ENCODE measurements at places on chromosomes 12 and 14.

- DNase-seq, result no peak
Observed at GRCh38 chr12:116414891-116415290, 137.4 kb upstream of the MED13L start.

GRCh38 chr12:77099799-77100198 is 34.4 kb upstream of the E2F7 start:
- DNase-seq, result no peak

DNA sequence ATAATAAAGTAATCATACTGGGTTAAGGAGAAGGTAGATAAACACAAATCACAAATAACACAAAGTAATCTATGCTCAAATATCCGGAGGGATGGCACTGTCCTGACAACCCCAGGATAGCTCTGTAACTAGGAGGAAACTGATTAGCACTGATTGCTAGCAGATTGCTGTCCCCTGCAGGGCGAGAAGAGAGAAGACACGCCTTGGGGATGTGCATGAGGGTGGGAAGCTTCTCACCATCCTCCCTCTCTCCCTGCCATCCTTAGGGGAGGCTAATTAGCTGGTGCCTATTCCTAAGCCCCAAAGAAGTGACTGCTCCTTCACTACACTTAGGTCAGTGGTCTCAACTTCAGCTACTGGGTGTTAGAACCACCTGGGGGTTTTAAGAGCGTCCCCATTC is 27.0 kb upstream of the TMEM260 start:
- no peak for DNase-seq

GRCh38 chr12:112218150-112218549 is 92.8 kb downstream of the TRAFD1 start:
- DNase-seq, result no peak

GRCh38 chr14:94213021-94213420 is 38.9 kb downstream of the PPP4R4 start:
- DNase-seq, result peak; percentile 31

DNA sequence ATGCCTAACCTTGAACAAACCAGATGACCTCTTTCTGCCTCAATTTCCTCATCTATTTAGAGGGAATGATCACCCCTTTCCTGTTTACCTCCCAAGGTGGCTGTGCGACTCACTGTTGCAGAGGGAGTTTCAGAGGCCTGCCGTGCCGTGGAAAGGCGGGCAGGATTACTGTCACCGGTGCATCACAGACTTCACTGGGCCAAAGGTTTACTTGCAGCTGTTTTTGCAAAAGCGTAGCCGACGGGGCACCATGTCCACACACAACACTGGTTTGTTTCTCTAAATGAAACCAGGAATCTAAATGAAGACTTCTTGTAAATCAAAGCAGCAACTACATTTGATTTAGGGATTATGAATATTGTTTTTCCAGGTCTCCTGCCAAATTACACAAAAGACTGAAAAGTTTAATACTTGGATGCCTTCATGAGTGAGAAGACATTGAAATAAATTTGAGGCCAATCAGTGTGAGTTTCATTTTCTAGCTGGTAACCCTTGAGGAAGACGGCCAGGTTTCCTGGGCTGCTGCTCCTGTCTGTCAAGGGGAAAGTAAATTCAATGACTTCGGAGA is 696.1 kb upstream of the TMEM132C start:
- no peak for DNase-seq

DNA sequence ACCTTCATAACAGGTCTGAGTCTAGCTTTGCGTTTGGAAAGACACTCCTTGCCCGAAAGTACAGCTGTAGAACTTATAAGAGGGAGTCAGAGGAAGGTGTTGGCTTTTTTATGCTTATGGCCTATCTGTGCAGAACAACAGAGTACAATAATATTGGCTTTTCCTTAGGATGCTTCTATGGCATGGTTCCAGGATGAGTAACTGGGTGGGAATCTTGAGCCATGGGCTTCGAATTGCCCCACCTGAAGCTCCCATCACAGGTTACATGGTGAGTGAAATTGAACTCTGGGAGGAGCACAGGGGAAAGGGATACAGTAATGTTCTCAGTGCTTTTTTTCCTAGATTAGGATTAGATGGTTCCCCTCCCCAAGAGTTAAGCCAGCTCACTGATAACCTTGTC is 13.0 kb downstream of the PARP2 start:
- no peak for DNase-seq

GRCh38 chr12:88580051-88580871 is at the start of gene KITLG:
TSS of gene KITLG (minus strand) at chr12:88580471. CDS start at chr12:88580278, 193 bp downstream.
- peak; percentile 89 for DNase-seq

GRCh38 chr12:33432992-33433391 is 6.6 kb downstream of the SYT10 start:
- DNase-seq, result no peak

DNA sequence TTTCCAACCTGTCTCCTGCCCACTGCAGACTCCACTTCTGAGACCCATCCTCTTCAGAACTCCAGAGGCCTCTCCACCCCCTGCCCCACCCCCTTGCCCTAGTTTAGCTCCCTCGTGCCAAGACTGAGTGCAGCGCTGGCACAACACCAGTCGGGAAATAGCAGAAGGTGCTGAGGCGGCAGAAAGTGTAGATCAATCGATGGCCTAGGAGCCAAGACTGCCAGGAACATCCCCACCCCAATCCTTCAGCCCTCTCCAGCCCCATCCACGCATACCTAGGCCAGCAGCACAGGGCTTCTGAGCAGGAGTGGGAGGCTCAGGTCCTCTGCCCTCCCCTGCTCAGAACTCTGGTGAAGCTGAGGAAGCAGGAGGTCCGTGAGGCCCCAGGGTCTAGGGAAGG is 1.1 kb downstream of the CPNE6 start:
- no peak for DNase-seq

- DNase-seq, result no peak
Observed at GRCh38 chr12:5758347-5758746, 186.7 kb downstream of the ANO2 start.

GRCh38 chr12:115450017-115450416 is 766.0 kb upstream of the TBX3 start:
- no peak for DNase-seq

DNA sequence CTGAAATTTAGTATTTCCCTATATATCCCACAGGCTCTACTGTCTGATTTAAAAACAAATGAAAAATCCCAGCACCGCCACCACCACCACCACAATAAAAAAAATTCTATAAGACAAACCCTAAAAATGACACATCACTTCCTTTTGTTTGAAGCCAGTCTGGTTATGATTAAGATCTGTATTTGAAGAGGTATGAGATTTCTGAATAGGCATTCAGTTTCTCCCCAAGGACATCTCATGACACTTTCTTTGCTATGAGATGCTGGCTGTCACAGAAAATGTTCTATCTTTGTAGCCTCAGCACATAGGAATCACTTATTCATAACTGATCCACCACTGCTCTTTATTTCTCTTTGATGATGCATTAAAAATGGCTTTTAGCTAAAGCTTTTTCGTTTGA is 1071.0 kb downstream of the SLC6A15 start:
- DNase-seq, result peak; percentile 5

DNA sequence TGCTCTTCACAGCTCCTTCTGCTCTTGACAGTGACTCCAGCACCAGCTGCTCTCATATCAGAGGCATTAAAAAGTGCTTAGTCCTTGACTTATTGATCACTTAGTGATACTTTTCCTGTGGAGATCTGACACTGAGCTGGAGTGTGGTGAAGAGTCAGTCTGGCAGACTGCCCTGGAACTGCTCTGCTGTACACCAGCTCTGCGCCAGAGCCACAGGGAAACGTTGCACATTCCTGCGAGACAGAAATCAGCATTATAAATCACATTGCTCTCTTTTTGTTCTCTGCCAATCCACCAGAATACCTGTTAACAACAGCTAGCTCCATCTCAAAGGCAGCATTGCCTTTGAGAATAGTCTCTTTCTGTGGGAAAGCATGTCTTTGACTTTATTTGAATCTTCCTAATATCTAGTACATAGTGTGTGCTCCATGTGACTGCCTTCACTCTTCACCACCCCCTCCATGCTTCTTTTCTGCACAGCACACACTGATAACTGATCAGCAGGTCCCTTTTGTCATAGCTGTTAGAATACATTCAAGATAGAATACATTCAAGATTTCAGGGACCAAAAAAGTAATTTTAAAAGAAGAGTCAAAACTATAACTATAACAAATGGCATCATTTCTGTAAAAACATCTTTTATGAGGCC is 48.2 kb upstream of the VSX2 start:
- no peak for DNase-seq

DNA sequence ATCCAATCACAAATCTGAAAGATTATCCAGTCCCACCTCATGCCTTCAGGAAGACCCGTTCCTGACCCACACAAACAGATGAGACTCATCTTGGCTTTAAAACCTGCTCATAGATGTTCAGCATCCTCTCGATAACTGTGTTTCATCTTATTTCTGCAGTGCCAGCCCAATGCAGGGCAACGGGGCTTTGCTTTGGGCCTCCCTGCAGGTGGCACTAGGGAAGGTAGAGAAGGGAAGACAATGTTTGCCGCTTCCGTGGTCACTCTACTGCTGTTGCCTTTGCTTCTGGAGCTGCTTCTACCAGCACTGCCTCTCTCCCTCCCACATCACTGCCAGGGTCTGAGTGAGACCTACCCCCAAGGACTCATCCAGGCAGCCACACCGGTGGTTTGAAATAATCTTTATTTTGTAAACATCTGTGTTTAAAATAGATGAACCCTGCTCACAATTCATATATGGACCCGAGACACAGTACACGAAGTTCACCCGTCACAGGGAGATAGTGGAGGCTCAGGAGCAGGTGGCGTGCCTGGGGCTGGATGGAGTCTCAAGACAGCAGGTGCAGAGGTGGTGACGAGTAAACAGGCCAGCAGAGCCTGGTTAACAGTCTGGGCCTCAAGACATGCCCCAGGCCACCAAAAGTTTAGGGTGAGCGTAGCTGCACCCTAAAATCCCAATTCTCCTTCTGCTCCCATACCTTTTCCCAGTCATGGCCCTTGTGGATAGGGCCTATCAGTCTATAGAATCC is 3.1 kb upstream of the GPX2 start:
- no peak for DNase-seq

DNA sequence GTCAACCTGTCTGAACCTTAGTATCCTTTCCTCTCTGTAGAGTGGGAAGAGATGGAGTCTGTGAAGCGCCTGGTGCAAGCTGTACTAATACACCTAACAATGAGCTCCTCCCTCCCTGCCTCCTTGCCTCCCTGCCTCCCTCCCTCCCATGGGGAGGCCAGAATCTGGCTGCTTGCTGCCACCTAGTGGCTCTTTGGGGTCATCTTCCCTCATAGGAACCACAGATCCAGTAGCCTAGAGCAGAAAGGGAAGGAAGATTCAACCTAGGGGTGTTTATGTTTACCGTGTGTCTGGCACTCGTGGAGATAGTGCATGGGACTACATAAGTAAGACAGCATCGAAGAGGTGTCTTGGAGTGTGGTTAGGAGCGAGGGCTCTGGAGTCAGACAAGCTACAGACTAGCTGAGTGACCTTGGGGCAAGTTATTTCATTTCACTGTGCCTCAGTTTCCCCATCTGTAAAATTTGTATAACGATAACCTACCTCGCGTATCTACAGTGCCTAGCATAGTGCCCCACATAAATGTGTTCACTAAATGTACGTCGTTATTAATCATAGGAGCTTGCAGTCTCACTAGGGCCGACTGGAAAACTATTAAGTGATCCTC is 35.5 kb upstream of the TSPAN9 start:
- DNase-seq, result peak; percentile 92

- DNase-seq, result no peak
Observed at GRCh38 chr14:89503431-89503996, 86.5 kb upstream of the FOXN3 start.

DNA sequence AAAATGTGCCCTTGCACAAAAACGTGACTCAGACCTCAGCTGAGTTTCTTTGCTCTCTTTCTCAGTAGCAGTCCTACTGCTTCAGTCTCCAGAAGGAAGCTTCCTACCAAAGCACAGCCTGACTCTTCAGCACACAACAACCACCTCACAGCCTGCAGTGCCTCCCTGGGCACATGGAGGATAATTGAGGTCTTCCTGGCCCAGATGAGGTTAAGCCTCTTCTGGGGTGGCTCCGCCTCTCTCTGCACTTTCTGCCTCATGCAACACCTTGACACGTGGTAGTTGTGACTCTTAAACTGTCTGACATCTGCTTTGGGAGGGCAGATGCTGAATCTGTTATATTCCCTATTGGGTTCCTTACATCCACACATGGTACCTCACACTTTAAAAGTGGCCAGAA is 33.8 kb downstream of the GIT2 start:
- no peak for DNase-seq

DNA sequence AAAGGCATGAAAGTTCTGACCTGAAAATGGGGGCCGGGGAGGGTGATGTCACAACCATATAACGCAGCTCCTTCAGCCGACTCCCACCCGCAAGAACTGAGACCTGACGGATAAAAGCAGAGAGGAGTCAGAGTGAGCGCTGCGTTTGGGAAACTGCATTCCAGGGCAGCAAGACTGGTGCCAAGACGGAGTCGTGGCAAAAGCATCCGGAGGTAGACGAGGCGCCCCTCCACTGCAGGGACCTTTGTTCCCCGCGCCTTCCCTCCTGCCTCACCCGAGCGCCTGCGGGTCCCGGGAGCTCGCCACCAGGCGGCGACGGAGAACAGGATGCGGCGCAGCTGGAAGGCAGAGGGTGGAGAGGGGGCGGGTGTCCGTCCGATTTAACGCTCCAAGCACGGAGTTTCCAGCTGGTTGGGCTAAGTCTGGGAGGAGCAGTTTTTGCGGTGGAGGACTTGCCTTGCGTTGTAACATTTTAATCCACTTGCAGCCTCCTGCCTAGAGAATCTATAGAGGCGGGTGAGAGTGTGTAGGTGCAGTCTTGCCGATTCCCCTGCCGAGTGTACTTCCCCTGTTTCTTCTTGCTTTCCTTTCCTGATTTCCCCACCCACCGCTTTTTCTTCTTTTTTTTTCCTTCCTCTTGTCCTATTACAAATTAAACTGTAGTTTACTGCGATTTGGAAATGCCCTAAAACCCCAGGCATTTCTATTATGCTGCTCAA is 1.2 kb upstream of the CPNE8 start:
- peak; percentile 89 for DNase-seq

Measured in AG08395 (cell line).